CD4-positive, alpha-beta memory T cell (primary cell): ENCODE measurements at places on chromosomes 4 and X.

DNA sequence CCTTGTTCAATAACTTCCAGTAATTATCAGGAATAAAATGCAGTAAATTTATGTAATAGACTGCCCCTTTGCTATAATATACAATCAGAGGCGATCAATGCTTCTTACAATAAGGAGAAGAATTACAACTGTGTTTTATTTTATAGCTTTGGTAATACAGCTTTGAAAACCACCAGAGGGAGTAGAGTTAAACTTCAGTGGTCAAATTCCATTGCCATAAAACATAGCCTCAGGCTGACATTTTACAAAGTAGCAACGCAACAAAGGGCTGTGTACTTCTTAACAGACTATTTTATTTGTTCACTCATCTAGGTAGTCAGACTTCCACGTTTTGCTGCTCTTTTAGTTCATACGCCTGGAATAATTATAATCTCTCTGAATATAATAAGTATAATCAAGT, 58.5 kb downstream of the TEX13C start:
- DNase-seq: no peak

DNA sequence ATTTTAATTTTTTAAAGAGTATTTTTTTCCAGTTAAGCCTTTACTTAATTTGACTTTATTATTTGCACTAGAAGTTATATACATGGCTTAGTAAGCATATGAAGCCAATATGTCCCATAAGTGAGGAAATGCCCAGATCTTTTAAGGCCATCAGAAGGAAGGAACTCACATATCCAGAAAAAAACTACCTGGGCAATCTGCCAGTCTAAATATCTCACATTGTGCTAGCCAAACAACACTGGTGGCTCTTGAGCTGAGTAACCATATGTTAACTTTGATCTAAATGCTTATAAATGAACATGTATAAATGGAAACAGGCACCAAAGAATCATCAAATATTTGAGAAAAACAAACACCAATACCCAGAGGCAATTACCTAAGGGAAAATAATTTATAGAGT, 138.6 kb upstream of the APOOL start:
- DNase-seq: no peak

- DNase-seq: no peak
Observed at GRCh38 chr4:99301376-99302164, 10.8 kb upstream of the ADH1A start.

- no peak for DNase-seq
Observed at GRCh38 chrX:32847921-32848320, 363.4 kb downstream of the DMD start.

- DNase-seq: no peak
Observed at GRCh38 chrX:34879346-34879745, 63.2 kb upstream of the FAM47B start.

- no peak for DNase-seq
Observed at GRCh38 chrX:40043895-40044294, 53.9 kb downstream of the BCOR start.

GRCh38 chr4:57763070-57763469, 652.9 kb upstream of the IGFBP7 start:
- DNase-seq: no peak

DNA sequence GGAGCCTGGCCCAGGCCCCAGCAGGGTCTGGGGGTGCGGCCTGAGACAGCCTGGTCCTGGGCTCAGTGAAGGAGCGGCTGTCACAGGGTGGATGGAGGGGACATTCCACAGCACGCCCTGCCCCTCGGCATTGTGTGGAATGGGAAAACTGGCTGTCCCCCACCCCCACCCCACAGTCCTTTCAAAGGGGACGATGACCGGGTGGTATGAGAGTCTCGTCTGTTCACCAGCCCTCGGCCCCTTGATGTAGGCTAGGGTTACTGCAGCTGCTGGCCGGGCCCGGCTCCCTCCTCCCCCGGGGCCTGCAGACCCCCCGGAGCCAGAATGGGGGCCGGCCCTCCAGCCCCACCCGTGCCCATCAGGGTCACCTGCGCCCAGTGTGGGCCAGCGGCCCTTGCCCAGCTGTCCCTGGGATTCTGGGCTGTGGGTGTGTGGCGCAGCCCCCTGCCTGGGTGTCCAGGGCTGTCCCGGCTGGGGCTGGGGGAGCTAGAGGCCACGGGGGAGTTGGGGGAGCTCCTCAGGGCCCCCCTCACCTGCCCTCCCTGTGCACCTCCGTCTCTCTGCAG, 11.7 kb downstream of the FGFRL1 start:
- DNase-seq: no peak

DNA sequence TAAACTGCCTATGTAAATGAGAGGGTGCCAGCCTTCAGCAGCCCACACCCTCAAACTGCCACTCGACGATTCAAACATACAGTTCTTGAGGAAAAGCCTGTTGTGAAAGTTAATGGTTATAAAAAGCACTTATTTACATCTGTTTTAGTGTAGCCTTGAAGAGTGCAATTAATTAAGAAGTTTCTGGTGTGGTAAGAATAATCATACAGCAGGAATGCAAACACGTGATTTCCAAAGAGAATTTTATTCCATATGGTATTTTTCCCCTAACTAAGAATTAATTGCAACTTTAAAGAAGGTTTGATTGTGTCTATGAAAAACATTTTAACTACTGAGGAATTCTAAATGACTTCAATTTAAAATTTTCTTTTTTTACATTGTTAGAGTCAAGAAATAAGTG, 176.3 kb upstream of the PITX2 start:
- DNase-seq: no peak

GRCh38 chr4:176825586-176825985, 32.9 kb upstream of the VEGFC start:
- DNase-seq: no peak

GRCh38 chrX:3712051-3712869, 1.2 kb downstream of the PRKX start:
- no peak for DNase-seq

DNA sequence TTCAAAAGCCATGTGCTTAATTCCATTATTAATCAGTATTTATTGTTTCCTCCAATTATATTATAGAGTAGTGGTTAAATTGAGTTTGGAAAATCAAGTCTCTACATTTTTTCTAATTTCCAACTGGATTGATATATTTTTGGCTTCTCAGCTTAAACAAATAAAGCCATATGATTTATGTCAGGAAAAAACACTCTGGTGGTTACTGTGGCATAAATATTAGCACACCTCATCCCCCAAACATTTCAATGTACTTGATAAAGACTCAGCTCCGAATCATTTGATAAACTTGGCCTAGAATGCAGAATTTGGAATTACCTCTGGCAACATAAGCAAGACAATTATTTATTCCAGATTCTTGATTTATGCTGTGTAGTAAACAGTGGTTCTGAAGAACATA, 2313.8 kb downstream of the ARAP2 start:
- no peak for DNase-seq
